ENCODE measurements at places on chromosomes 4 and X.

DNA sequence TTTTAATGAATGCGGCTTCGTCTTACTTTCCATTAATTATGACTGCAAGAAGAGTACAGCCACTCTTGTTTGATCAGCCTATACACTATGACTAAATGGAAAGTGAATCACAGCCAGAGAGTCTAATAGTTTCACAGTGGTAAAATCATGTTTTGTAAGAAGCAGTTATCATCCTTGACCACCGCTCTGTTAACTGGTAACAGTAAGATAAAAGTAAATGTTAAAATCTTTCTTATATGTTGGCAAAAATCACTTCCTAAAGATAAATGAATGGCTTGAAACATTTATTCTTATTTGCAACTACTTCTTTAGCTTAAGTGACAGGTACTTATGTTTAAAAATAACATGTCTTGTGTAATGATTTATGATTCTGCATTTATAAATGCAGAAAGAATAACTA, 13.2 kb downstream of the GALNT7 start:
- no peak for DNase-seq

GRCh38 chr4:181061787-181062186, 1181.4 kb upstream of the TENM3 start:
- no peak for DNase-seq

DNA sequence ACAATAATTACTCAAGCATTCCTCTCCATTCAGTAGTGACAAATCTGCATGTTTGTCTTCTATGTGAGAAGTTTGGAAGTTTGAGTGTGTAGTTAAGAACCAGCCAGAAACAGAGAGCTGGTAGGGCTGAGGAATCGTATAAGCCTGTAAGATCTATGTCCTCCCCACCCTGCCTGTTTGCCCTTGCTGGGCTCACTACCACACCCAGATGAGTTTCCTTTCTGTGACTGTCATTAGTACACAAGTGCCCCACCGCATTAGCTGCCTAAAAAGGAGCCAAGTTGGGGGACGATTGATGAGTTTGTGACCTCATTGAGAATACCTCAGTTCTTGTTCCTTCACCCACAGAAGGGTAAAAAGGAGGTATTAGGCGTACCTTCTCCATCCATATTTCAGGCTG, 28.3 kb downstream of the DOCK11 start:
- no peak for DNase-seq

GRCh38 chrX:22043872-22044271, 11.7 kb downstream of the PHEX start:
- no peak for DNase-seq

DNA sequence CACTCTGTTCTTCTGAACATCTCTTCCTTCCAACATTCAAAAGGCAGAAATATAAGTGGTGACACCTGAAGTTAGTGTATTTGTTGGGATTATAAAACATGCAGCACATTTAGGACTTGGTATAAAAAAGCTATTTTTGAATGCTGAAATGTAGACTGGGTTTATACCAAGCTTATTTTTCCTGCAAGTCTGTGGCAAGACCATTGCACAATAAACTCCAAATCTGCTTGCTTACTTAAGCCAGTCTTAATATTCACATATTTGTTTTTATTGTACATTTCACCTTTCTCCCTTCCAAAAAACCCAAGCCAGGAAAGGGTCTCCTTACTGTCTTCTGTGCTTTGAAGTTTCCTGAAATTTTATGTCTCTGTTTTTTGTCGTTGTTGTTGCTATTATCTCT, 63.7 kb downstream of the FHIP1A start:
- no peak for DNase-seq
